SJSA1 (cell line): ENCODE measurements at places on chromosomes 11 and 22. TPM values are rescaled to one million over a fixed set of nuclear protein-coding genes. Genes with fewer than 3 reads are reported as not detected.

GRCh38 chr11:115247361-115247760, 256.9 kb downstream of the CADM1 start:
- DNase-seq, result no peak

- no peak for DNase-seq
Observed at GRCh38 chr11:128238521-128239265, 348.7 kb downstream of the ETS1 start.

GRCh38 chr11:63165706-63166310, 21.8 kb upstream of the SLC22A24 start:
- DNase-seq, result no peak

DNA sequence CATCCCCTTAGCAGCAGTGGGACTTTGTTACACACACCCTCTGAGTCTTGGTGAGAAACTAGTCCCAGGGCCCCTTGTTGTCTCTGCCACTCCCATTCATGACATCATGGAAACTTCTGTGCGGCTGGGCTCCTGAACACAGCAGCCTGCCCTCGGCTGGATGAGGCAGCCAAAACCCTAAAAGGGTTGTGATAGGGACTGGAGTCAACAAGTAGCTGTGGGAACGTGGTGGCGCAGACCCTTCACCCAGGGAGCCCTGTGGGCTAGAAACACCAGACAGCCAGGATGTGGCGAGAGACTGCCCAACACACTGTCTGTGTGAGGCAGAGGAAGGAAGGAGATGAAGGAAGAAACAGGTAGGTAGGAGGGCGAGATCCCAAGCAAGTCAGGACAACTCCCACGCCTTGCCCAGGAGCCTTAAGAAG, 3.9 kb downstream of the CD3D start:
- DNase-seq, result no peak

DNA sequence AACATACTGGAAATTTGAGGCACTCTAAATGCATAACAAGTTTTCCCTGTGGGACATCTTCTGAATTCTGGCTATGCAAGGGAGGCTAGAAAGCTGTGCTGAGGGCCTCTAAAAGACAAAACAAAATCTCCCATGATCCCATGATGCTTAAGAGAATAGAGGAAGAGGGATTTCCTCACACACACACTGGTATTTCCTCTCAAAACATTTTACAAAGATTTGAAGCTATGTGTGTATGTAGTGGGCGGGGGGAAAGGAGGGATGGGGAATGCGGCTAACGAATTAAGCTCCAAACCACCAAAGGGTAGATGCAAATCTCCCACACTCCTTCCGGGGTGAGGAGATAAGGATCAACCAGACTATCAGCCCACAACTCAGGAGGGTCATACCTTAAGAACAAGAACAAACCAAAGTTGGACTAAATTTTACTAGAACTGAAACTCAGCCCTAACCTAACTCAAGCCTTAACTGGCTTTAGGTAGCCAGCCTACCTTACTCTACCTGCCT, 6.0 kb downstream of the OR2AT4 start:
- DNase-seq, result no peak

DNA sequence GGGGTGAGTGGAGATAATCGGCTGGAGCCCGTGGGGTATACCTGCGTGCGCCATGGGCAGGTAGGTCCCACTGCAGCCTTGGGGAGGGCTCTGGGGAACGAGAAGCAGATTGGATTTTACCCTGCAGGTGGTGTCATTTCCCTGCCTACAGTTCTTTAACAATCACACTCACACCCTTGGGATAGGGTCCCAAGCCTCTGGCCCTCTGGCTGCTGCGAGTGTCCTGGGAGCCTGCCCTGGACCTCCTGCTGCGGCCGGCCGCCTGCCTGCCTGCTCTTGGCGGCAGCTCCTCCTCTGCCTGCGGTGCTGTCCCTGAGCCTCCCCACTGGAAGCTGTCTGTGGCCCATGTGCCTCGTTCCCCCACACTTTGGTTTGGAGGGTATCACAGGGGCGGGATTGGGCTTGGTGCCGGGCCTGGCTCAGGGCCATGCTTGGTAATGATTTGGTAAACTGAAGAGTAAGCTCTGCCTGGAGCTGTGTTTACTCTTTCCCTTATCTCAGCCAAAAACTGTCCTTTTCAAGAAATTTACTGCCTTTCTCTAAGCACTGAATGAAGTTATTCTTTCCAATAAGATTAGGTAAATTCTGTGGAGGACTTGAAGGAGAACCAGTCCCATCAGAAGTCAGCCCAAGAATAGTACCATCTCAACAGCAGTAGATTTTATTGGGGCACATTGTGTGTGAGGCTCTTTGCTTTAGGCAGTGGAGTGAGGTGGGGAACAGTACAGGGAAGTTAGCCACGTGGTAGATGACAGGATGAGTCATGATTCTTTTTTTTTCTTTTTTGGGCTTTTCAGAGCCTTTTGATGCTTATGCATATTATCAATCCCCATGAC, 53.7 kb downstream of the TBC1D22A start:
- DNase-seq, result peak; percentile 56

- DNase-seq, result no peak
Observed at GRCh38 chr11:118437208-118438125, 1.2 kb downstream of the KMT2A start.

KRTAP5-8 gene
- total RNA-seq, result not detected in 2 replicates

DNA sequence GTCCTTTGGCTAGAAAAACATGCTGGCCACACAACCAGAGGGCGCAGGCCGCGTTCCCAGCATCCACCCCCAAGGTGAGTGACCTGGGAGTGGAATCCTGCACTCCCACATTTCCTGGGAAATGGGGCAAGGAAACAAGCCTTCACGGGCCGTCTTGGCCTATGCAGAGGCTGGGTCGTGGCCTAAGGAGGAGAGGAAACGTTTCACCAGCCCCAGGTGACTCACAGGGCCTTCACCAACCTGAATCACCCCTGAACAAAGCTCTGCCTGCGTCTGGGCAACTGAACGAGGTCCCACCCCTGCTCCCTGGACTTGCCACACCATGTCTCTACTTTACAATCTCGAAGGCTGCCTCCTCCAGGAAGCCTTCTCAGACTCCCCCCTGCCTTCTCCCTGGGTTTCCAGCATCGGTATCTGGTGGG, 13.2 kb downstream of the MYH9 start:
- no peak for DNase-seq

TFIP11 gene
- 25.3 and 29.5 TPM in 2 replicates for total RNA-seq

GRCh38 chr11:71341173-71341572, 88.8 kb upstream of the SHANK2 start:
- no peak for DNase-seq

- DNase-seq, result no peak
Observed at GRCh38 chr11:36090356-36091109, 146.7 kb downstream of the LDLRAD3 start.

- no peak for DNase-seq
Observed at GRCh38 chr22:19446603-19447329, 745 bp downstream of the C22orf39 start.

GRCh38 chr11:114311946-114312345, 15.7 kb downstream of the NNMT start:
- no peak for DNase-seq

GRCh38 chr11:120216426-120217102, 5.7 kb downstream of the OAF start:
- DNase-seq, result no peak

TLCD5 gene
- total RNA-seq, result 2.6 and 4.6 TPM in 2 replicates

- no peak for DNase-seq
Observed at GRCh38 chr11:46475926-46476545, 84.5 kb upstream of the CHRM4 start.

- DNase-seq, result no peak
Observed at GRCh38 chr11:114466742-114467141, 27.5 kb downstream of the REXO2 start.

- DNase-seq, result no peak
Observed at GRCh38 chr11:75152651-75153427, 1.9 kb downstream of the SLCO2B1 start.

DNA sequence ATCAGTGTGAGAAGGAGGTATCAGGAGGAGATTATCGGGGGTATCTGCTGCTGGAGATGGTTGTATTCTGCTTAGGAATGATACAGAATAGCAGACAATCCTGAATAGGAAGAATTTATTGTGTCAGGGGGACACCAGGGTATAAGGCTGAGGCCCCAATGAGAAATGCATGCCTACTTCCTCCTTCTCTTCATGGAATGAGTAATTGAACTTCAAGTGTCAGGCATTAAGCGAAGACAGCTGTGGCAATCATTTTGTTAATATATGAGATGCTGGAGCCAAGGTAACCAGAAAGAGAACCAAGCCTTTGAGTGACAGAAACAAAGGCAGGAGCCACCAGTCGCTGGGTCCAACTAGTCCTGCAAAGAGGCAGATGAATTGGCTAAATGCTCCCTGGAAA, 49.1 kb downstream of the KIRREL3 start:
- no peak for DNase-seq

OR52M1 gene
- not detected in 2 replicates for total RNA-seq

- peak; percentile 75 for DNase-seq
Observed at GRCh38 chr22:19891317-19892256, 36.9 kb upstream of the GNB1L start.

INPP5J gene
- 0.13 and 0.21 TPM in 2 replicates for total RNA-seq

GLYAT gene
- total RNA-seq, result not detected in 2 replicates

GRCh38 chr22:40603088-40603605, 33.4 kb downstream of the MRTFA start:
- DNase-seq, result peak; percentile 49

GRCh38 chr22:44341431-44342346, 28.9 kb upstream of the SHISAL1 start:
- no peak for DNase-seq

DNA sequence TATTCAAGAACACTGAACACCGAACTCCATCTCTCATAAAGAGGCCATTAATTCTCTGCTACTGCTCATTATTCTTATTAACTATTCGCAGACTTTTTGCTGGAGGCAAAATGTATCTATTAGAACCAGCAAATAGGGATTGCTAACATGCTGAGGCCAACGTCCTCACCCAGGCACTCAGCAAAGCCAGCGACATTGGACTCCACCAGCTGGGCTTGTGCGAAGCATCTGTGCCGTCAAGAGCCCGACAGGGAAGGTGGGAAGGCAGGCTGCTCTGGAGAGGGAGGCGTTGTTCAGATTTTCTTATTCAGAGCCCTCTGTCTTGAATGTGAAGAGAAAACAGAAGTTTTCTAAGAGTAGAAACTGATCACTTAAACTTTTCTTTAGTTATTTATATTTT, 615.6 kb upstream of the KIRREL3 start:
- DNase-seq, result no peak

DNA sequence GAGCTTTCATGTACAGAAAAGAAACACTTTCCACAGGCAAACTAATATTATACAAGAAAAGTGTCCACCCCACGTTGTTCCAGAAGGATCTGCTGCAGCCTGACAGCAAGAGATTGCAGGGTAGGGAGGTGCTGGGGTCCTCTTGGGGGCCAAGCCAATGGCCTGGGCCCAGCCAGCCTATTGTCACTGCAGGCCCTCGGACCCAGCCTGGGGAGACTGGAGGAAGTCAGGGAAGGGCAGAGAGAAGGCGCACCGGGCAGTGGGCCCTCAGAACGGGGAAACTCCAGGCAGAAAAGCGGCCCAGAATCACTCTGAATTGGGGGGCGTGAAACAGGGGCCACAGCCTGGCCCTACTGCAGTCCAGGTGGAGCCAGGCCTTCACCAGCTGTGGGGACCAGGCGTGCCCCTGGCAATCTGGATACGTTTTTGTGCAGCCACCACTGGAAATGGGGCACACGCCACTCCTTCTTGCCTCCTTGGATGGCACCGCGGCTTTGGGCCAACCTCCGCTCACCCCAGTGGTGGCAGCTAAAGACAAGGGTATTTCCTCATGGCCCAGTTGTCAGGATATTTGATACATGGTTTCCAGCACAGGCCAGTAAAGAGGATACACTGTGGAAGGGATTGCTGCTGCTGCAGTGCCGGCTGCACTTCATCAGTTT, 3.9 kb upstream of the NAP1L4 start:
- no peak for DNase-seq

DNA sequence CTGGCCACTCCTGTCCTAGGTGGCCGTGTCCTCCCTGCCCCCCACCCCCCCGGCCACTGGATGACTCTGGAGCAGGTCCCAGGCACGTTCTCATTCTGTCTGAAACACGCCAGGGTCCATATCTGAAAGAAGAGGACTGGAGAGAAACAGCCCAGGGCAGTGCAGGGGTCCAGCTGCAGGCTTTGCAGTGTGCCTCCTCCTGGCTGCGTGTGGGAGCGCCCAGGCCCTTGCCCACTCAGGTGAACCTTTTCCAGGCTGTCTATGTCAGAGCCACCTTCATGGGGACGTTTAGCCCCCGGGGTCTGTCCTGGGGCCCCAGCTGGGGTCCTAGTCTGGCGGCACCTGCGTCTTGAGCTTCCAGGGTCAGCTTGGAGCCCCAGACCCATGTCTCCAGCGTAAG, 15.6 kb downstream of the GRAMD4 start:
- DNase-seq, result no peak

DNA sequence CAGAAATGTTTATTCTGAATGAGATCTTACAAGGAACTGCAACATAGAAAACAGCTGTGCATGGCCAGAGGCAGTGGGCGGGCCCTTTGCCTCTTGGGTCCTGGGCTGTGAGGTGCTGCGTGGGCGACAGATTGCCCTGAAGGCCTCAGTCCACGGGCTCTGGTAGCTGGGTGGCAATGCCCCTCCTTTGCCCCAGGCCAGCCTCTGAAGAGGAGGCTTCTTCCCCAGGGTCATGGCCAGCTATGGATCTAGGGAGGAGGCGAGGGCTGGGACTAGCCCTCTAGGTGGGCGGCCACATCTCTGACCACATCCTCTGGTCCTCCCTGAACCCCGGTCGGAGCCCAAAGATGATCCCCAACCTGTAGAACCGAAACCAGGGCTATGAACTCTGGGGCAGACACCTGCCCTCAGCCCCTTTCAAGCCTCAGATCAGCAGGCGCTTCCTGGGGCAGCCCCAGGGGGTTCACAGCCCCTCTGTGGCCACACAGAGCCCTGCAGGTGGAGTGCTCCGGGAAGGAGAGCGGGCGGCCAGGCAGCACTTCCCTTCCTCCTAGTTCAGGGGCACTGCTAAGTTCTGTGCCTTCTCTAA, 6.6 kb upstream of the CDC42BPG start:
- no peak for DNase-seq

SMTN gene
- total RNA-seq, result 121 and 155 TPM in 2 replicates

DNA sequence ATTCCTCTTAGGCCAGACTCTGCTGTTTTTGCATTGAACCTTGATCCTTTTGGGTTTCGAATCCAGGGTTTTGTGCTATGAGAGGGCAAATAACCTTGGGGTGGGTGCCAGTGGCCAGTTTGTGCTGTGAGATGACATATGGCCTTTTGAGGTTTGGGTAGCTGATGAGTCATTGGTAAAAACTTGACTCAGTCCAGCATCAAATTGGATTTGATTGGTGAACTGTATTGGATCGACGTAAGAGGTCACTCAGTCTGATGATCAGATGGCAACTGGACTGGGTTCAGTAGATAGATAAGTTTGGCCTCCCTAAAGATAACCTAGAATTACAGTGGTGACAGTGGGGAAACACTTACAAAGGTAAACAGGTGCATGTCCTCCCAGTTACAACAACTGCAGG, 41.0 kb upstream of the XKR3 start:
- no peak for DNase-seq

PNPLA3 gene
- 2.9 and 14.1 TPM in 2 replicates for total RNA-seq

SLN gene
- total RNA-seq, result not detected in 2 replicates

DNA sequence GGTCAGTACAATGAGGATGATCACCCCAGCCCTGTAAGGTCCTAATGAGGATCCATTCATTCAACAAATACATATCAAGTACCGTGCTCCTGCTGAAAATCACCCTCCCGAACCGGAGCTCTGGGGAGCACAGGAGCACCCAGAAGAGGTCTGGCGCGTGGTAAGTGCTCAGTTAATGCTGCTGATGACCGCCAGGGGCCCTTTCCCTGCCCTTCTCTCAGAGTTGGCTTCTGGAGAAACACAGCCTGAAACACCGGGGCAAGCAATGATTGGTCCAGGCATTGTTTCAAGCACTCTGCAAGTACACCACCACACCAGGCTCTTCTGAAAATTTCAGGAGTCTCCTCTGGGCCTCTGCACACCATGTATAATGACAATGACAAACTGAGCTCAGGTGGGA, 3.8 kb upstream of the CCDC86 start:
- DNase-seq, result no peak
